ENCODE measurements at places on chromosomes 7 and 10.

GRCh38 chr10:87842776-87843497, 20.4 kb downstream of the KLLN start:
- no peak for DNase-seq

DNA sequence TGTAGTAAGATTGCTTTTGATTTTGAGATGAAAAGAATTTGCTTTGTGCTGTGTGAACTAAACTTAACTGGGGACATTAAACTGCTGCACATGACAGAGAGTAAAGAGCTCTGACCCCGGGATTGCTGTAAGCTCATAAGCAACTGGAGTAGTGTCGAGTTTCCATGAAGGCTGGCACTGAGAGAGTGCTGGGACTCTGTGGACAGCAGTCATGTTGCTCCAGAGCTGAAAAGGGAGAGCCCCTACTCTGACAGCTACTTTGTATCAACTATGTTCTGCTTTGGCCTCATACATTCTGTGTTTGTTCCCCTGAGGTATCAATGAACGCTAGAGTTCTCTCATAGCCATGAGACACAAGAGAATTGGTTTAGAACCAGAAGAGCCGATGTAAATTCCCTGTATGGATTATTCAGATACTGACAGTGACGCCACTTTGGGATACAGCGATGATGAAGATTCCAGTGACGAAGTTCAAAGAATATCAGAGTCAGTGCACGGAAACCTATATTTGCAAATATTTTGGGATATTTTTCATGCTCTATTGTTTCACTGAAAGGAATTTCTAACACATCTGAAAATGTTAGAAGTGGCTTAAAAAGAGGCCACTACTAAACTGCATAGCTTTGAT, 185.9 kb upstream of the DKK1 start:
- DNase-seq = peak; percentile 37

DNA sequence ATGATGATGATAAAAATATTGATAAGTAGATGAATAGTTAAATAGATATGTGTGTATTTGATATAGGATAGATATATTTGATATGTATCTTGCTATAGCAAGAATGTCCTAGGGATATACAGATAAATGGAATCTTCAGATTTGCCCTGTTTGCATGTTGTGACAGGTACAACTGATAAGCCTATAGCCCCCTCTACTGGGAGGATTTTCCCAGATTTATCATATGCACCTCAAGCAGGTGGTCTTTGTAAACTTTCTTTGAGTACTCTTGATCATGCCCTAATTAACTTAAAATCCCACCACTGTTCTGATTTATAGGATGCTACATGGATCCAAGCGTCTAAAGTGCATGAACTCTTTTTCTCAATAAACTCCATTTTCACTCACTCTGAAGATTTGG, 1050.7 kb downstream of the SORCS3 start:
- peak; percentile 34 for DNase-seq

- DNase-seq = no peak
Measured at GRCh38 chr10:61847087-61847486, 54.4 kb upstream of the ARID5B start.

- no peak for DNase-seq
Measured at GRCh38 chr10:373526-374309, 238.5 kb downstream of the ZMYND11 start.

DNA sequence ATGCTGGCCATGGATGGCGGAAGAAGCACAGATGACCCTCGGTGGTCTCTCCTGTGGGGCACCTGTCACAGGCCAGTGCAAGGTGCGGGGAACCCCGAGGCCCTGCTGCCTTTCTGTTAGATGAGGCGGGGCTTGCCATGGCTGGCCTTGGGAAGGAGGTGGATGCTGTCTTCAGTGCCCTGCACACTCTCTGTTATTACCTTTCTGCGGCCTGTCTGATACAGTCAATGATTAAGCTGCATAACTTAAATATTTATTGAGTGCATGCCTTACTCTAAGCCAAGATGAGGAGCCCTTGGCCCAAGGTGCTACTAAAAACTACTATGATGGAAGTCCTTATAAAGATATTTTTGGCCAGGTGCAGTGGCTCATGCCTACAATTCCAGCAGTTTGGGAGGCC, 36.7 kb upstream of the MNX1 start:
- DNase-seq = no peak

- no peak for DNase-seq
Measured at GRCh38 chr10:88861036-88861435, 9.4 kb upstream of the ANKRD22 start.

DNA sequence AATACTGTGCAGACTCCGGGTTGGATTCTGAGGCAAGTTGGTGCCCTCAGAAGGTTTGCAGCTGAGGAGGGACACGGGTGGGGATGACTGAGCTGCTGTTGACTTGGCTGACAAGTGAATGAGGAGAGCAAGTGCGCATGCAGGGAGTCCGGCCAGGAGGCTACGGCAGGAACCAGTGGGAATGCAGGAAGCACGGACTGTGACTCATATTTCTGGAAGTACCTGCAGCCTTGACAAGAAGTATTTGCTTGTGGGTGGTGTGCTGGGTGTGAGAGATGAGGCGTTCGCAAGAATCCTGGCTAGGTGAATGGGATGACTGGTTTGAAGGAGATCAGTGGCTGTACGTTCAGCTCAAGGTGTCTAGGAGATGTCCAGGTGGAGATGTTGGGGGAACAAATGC, 30.8 kb upstream of the FXYD4 start:
- no peak for DNase-seq

GRCh38 chr10:108556186-108556585, 1367.1 kb downstream of the XPNPEP1 start:
- no peak for DNase-seq

GRCh38 chr7:2071133-2071832, 161.5 kb downstream of the MAD1L1 start:
- peak; percentile 69 for DNase-seq

- no peak for DNase-seq
Measured at GRCh38 chr7:155846936-155847335, 34.7 kb upstream of the SHH start.

GRCh38 chr7:107628461-107629064, 32.1 kb upstream of the SLC26A4 start:
- no peak for DNase-seq

DNA sequence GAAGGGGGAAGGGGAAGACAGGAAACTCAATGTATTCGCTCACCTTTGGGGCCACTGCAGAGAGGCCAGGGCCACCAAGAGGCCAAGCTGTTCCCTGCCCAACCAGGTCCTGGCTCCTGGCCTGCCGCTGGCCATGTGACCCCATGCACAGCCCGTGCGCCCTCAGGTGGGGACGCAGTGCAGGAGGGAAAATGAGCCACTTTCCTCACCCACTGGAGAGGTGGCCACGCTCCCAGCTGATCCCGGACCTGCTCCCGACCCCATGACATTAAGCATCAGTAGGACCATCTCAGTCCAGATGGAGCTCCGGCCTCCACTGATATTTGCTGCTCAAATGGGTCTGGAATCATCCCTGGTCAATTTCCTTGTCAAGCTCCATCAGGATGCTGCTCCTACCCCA, 40.2 kb downstream of the HSPA12A start:
- no peak for DNase-seq

- no peak for DNase-seq
Measured at GRCh38 chr10:124978376-124978725, 36.4 kb downstream of the ZRANB1 start.

DNA sequence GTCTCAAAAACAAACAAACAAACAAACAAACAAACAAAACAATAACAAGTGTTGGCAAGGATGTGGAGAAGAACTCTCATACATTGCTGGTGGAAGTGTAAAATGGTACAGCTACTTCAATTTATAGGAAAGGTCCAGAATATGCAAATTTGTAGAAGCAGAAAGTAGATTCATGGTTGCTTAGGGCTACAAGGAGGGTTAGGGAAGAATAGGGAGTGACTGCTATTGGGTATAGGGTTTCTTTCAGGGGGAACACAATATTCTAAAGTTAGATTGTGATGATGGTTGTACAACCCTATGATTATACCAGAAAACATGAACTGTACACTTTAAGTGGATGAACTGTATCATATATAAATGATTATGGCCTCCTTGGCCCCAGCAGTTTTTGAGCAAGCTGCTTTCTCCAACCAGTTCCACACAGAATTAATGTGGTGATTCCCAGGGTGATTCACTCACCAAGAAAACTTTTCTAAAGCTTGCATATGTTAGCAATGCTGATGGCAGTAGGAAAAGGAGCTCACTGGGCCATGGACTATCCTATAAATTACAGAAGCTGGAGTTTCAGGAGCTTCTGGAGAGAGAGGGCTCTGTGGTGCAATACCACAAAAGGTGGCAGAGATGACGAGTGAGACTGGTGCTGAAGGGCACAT, 52.8 kb upstream of the KCNIP2 start:
- no peak for DNase-seq

DNA sequence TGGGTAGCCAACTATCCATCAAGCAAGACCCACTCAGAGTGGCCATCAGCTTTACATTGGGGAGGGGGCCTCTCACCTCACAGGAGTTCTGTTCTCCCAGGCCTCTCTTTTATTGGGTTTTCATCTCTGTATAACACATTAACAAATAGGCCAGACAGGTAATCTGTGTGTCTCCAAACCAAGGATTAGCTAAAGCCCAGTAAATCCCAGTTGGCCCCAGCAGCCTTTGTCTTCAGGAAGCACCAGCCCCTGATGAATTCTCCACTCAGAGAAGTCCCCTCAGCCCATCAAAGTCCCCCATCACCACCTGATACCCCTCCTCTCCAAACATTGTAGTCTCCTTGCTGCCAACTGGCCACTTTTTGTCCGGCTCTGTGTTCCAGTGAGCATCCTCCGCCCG, 16.9 kb upstream of the SLF2 start:
- no peak for DNase-seq

- no peak for DNase-seq
Measured at GRCh38 chr7:134098072-134098471, 29.1 kb upstream of the LRGUK start.

DNA sequence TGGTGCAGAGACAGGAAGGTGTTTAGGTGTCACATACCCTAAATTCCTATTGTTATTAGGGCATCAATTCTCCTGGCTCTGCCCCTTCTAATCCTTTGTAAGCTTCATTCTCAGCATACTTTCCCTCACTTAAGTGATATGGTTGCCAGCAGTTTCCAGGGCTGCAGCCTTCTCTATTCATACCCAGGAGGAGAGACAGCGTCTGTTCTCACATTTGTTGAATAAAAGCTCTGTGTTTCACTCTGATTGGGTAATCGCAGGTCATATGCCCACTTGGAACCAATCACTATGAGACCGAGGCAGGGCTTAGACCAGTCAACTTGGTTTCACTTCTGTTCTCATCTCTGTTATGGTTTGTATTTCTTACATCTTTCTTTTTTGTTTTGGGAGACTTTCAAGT, 109.6 kb upstream of the MTPN start:
- peak; percentile 78 for DNase-seq

- no peak for DNase-seq
Measured at GRCh38 chr7:115747174-115747573, 283.4 kb downstream of the TFEC start.

- no peak for DNase-seq
Measured at GRCh38 chr10:24718031-24718855, 5.4 kb downstream of the ARHGAP21 start.

DNA sequence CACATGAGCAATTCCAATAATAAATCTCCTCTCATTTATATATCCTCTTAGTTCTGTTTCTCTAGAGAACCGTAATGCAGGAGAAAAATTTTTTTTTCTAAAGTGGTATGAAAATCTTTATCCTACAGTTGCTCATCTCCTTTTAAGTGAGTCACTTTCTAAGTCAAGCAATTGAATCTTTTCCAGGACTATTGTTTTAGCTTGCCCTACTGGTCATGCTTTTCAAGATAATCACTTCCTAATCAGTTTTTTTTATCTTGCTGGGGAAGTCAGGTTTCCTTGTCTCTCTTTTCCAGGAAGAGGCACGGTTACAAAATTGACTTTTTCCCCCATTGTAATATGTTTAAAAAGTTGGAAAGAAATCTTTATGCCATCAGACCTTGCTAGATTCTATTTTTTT, 44.0 kb downstream of the INPP5F start:
- no peak for DNase-seq

DNA sequence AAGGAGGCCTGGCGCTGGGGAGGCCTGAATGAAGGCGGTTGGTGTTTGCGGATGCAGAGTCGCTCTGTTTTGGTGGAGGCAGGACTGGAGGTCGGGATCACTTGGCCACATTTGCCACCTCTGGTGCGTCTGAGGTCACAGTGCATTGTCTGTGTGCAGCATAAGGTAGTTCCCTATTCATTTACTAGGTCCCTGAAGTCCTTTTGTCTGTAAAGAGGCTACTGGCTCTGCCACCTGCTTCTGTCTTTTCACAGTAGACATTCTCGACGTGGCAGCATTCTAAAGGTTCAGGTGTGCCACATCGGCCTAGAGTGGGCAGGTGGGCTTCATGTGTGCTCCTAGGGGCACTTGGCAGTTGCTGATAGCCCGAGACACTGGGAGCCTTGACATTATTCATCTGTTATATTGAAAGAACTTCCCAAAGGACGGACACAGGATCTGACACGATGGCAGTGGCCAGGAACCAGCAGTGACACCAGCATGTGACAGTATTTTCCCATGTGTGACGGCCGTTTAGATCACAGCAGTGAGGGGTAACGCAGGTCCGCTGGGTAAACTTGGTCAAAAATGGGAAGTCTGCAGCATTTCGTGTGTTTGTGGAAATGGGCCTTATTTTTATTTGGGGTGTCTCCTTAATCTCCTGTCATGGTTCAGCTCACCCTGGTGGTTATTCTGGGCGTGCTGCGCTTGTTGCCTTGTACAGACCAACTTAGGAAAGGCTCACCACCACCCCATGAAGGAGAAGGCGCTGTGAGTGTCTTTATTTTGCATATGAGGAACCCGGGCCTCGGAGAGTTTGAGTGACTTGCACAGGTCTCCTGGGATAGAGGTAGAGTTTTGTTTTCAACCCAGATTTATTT, 5.9 kb downstream of the MGMT start:
- DNase-seq = no peak

DNA sequence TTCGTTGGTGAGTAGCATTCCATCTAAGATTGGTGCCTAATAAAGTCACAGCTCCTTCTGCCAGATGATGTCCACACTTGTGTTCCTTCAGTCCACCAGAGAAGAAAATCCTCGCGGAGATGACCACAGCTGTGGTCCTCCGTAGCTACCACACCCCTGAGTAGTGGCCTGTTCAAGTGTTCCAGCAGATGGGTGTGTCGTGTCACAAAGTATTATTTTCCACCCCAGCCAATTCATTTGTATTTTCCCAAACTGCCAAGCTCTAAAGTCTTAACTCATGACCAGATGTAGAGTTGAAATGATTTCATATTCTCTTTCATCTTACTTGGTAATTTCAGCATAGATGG, 251.3 kb upstream of the TCF7L2 start:
- no peak for DNase-seq
